ENCODE measurements at places on chromosomes 7 and 10. TPM values are rescaled to one million over a fixed set of nuclear protein-coding genes. Genes with fewer than 3 reads are reported as not detected.

DNA sequence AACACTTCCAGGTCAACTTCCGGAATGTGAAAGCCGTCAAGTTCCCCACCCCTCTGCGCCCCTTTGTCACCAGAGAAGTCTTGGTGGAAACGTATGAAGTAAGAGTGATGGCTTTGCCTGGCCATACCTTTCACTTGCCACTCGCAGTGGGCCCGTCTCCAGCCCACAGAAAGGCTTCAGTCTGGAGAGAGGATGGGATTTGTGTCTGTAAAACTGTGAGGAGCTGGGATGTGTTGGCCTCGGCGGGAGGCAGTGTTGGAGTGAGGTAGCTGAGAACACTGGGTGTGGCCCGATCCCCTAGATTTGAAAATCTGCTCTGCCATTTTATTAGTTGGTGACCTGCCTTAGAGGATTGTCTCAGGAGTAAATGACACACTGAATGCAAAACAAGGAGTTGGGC is 6.4 kb downstream of the ADCK2 start:
- DNase-seq, result no peak

GRCh38 chr10:24912215-24912614 is 40.2 kb downstream of the PRTFDC1 start:
- DNase-seq, result peak; percentile 60

GRCh38 chr10:118835682-118836326 is 81.0 kb upstream of the CACUL1 start:
- no peak for DNase-seq

DNA sequence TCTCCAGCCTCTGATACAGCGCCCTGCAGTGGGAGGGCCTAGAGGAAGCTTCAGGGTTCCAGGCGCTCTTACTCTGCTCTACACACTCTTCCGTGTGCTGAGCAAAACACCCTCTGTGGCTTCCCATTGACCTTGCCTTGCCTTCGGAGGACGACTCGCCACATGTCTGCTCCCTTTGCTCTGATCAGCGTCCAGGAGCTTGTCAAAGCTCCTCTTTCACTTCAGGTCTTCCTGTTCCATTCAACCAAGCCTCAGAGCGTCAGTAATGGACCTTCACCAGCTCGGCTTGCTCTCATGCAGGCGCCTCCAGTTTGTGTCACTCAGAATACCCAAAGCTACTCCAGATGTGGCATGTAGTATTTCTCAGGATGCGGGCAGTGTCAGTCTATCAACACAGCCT is 173.9 kb downstream of the ARID5B start:
- DNase-seq, result no peak

GRCh38 chr7:2873686-2874551 is 29.8 kb upstream of the GNA12 start:
- peak; percentile 84 for DNase-seq

GRCh38 chr7:73424489-73424885 is 9.1 kb upstream of the FZD9 start:
- DNase-seq, result no peak

DNA sequence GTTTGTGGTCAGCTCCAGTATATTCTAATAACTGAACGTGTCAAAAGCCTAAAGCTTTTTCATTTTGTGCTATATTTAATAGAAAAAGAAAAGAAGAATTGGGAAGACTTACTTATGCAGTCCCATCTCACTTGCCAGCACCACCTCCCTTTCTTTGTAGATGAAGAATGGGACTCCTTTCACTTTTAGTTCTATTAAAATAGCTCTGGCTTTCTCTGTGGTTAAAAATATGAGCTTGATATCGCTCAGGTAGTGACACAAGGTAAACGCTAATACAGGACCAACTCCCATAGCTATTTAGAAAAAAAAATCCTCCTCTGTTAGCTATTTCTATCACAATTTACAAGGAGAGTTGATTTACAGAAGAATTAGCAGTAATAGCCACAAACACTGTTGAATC is 176.8 kb downstream of the PDE1C start:
- DNase-seq, result no peak

DNA sequence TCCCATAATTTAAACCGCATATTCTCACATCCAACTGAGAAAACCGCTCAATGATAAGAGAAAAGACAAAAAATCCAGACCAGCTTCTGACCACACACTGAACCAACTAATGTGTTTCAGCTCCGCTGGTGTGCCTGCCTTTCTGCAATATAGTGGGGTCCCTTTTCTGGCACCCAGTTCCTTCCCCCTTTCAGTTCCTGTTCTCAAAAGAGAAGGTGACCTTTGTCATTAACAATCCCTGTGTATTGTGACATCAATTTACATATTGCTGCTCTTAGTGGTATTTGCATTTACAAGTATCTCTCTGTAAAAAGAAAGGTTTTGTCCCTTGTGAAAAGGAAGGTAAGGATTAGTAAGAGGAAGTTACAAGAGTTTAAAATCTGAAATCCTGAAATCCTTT is 1.4 kb downstream of the PPP1R17 start:
- no peak for DNase-seq

GRCh38 chr7:106914018-106914607 is 49.0 kb downstream of the PIK3CG start:
- no peak for DNase-seq

DNA sequence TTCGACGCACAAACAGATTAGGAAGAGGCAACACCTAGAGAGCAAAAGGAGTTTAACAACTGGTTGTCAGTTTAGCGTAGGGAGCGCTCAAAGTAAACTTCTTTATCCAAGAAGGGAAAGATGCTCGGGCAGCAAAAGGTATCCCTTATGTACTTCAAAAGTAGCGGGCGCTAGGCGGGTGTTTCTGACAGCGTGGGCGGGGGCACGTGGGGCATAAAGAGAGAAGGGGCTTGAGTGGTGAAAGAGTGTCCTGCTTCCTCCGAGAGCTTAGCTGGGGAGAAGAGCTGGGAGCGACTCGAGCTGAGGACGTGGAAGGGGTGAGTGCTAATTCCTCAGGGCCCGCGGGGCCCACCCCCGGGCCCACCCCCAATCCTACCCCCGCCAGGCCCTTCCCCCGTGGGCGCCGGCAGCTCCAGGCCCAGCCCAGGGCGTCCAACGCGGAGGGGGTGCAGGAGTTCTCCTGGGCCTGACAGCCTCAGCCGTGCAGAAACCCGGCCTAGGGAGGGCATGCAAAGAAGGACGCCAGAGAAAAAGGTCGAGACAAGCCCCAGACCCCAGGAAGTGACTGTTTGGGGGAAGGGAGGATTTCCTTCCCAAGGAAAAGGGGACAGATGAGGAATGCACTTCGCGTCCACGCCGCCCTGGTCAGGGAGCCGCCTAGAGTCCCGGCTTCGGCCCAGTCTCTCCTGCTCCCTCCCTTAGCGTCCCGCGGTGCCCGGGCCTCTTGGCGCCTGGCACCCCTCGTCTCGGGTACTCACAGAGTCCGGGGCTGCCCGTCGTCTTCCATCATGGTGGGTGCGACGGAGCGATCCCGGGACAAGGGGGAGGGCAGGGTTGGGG is 868 bp downstream of the TIAL1 start:
- DNase-seq, result peak; percentile 38

GRCh38 chr10:117830787-117831212 is 215.9 kb downstream of the RAB11FIP2 start:
- no peak for DNase-seq

DNA sequence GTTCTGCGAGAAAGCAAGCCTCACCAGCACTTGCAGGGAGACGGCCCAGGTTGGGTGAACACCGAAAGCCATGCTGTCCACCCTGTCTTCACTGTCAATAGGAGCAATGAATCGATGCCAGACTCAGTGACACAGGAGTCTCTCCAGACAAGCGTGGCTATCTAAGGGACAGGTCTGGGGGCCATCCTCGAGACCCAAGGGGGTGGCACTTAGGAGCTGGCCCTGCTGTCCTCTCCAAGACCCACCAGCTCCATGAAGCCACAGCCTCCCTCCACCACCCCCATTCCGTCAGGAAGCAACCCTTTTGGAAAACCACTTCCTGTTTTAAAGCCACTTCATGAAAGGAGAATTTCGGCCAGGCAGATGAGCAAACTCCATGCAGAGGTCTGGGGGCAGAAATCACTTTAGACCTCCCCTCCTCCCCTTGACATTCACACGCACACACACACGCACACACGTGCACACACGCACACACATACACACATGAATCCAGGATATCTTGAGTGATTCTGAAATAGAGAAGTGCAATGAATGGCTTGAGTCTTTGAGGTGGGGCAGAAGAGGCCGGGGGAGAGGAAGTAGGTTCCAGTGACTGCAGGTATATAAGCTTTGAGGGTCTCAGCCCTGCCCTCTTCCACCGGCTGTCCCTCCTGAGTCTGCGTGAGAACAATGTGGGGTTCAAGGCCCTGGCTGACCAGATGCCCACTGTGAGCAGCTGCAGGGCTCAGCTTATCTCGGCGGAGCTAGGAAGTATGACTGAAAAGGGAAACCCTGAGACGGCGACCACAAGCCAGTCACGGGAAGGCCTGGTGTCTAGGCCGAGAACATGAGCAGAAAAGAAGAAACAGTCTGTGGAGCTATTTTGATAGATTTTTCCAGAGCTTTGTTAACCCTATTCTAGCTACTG is 25.0 kb downstream of the RGS10 start:
- DNase-seq, result no peak

- DNase-seq, result no peak
Observed at GRCh38 chr10:43202657-43203447, 64.0 kb downstream of the RASGEF1A start.

- no peak for DNase-seq
Observed at GRCh38 chr7:158753900-158754299, 49.3 kb upstream of the NCAPG2 start.

DNA sequence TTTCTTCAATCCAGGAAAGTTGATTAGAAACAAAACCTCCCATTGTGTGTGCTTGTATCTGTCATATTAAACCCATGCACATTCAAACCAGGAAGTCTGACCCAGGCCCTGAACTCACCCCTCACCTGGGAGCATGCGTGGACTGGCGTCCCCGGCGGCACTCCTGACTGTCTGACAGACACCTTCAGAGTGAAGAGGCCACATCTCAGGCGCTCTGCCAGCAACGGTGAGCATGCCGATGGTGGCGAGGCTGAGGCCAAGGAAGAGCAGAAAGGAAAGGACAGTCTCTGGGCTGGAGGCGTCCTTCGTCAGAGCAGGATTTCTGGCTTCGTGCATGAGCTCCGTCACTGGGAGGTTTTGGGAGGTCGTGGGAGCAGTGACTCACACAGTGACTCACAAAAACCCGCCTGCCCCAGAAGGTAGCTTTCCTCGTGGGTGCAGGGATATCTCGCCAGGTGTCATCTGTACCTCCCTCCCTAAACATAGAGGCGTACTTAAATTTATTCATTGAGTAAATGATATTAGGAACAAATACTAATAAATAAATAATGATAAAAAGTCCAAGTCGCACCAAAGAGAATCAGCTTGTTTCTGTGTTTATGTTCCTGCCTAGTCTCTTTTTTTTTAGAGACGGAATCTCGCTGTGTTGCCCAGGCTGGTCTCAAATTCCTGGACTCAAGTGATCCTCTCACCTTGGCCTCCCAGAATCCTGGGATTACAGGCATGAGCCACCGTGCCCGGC is 13.5 kb downstream of the IQCE start:
- DNase-seq, result no peak

DNA sequence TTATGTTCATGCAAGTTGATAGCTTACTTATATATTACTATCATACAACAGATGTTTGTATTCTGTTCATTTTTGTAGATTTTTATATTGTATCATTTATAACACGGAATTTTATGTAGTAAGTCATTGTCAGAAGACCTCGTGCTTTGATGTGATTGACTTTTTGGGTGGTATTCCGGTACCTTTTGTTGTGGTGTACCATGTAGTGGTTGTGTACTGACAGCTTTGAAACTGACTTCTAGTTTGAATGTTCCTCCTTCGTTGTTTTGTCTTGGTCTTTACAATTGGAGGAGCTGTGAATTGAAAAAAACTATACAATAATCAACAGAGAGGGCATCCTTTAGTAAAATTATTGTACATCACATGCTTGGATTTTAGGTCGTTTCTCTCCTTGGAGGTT is 61.5 kb downstream of the WAC start:
- DNase-seq, result no peak

DNA sequence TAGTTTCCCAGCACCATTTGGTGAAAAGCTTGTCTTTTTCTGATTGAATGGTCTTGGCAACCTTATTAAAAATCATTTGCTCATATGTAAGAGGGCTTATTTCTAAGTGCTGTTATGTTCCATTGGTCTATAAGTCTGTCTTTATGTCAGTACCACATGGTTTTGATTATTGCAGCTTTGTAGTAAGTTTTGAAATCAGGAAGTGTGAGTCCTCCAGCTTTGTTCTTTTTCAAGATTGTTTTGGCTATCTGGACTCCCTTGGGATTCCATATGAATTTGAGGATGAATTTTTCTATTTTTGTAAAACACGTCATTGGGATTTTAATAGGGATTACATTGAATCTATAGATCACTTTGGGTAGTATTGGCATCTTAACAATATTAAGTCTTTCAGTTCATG is 5.4 kb downstream of the KIF11 start:
- DNase-seq, result peak; percentile 62

- DNase-seq, result no peak
Observed at GRCh38 chr7:28793381-28794085, 164.6 kb downstream of the TRIL start.

DNA sequence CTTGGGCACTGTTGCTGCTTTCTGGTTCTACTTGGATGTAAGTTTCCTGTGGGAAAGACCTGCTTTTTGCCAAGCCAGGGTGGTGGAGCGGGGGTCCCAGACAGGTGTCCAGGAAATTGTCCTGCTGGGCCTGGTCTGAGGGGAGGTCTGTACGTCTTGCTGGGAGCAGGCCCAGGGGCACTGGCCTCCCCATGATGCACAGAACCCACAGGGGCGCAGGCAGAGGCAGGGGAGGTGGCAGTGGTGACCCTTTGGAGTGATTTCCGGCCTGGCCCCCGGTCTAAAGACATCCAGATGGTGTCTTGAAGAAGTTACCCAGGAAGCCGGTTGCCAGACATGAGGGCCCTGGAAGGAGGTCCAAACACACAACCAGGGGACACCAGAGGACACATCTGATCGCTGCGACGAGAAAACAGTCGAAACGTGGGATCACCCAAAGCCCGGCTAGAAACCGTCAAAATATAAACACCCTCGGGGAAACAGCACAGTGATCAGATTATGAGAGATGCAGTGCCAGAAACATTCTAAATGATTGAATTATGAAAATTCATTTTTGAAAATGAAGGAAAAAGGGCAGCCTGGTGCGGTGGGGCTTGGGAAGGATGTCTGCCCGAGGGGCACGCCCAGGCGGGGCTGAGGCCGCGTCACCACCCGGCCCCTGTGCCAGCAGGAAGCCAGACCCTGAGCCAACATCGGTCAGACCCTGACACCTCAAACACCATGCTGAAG is 59.6 kb downstream of the TMEM270 start:
- DNase-seq, result no peak

ZNF488 gene
- 0.18 TPM for total RNA-seq

IGFBP1 gene
- not detected for total RNA-seq

PRKCQ gene
- 0.08 TPM for total RNA-seq

PHTF2 gene
- total RNA-seq, result 47.5 TPM

PTPN20 gene
- 0.27 TPM for total RNA-seq

OR2A12 gene
- not detected for total RNA-seq

ATP6V0A4 gene
- not detected for total RNA-seq

HGF gene
- total RNA-seq, result 194 TPM

FAM131B gene
- total RNA-seq, result 3.2 TPM

PLAC9 gene
- total RNA-seq, result 78.7 TPM

MRC1 gene
- 0.08 TPM for total RNA-seq

NCOA4 gene
- total RNA-seq, result 187 TPM

CABCOCO1 gene
- 3.4 TPM for total RNA-seq

AMPH gene
- total RNA-seq, result 3.2 TPM

OR2A7 gene
- total RNA-seq, result 0.98 TPM

RELN gene
- 7.5 TPM for total RNA-seq
